ENCODE measurements at places on chromosomes 4 and X.

GRCh38 chrX:84956304-84956703 is 47.4 kb upstream of the APOOL start:
- no peak for DNase-seq

DNA sequence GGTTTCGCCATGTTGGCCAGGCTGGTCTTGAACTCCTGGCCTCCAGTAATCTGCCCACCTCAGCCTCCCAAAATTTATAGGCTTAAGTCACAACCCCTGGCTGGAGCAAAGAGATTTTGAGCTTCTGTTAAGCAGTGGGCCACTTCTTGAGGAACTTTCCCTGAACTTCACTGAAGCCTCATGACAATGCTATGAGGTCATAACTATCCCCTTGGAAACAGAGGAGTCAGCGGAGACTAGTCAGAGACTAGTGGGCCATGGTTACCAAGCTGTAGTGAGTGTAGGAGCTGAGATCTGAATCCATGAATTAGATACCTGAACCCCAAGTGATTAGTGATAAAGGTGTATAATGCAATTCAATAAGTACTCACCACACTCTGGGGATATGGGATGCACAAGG is 145.1 kb upstream of the MSX1 start:
- no peak for DNase-seq

DNA sequence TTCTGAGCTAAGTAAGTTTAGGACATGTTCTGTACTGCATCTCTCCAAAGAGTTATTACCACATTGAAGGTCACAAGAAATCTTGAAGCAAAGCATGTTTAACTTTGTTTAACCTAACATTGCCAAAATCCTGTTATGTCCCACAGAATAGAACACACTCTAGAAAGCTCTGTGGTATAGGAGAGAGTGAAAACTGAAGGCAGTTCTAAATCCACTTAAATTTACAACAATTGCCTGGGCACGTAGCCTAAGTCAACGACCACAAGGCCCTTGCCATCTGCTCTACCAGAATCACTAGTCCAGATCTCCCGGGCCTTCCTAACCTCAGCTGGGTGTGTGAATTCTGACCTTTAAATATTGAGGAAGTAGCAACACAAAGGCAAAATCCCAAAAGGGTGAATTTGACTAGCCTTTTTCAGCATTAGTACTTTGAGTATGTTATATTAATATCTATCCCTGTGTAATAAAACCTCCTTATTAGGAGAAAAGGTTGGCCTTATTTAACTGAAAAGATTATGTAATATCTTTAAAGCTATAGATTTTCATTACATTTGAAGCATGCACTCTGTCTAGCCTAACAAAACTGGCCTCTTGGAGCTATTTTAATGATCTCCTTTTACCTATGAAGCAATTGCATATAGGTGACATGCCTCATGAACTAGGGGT is 4.5 kb upstream of the MAML3 start:
- DNase-seq: peak; percentile 54

GRCh38 chr4:93437991-93438390 is 390.6 kb upstream of the ATOH1 start:
- no peak for DNase-seq

DNA sequence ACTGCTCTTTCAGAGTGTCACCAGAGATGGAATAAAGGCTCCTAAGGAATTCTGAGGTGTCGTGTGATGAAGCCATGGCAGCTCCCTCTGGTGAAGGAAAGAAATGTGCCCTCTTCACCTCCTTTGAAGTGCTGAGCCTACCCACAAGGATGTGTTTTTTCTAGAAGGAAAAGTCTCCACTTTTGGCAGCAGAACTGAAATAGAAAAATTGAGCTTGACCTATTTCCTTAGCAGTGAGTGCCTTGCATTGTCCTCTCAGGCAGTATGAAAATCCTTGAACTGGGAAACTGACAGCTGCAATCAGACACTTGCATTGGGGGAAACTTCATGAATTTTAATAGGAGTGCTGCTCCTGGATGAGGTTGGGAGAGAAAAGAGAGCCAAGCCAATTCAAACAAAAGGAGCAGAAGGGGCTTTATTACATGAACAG is 95.2 kb downstream of the DCLK2 start:
- DNase-seq: no peak

DNA sequence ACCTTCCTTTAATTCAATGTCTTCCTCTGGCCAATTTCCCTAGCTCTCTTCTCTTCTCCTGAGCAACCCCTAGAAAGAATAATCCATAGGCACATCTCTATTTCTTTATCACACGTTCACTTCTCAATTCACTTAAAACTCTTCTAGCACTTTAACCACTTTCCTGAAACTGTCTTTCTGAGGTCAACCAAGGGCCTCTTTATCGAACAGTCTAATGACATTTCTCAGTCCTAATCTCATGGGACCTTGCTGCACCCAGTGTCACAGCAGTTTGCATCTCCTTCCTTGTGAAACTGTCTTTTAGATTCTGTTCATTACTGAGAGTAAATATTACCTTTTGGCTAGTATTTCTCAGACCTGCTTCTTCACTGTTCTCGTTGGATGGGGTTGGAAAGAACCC is 285.3 kb upstream of the RASGEF1B start:
- no peak for DNase-seq

DNA sequence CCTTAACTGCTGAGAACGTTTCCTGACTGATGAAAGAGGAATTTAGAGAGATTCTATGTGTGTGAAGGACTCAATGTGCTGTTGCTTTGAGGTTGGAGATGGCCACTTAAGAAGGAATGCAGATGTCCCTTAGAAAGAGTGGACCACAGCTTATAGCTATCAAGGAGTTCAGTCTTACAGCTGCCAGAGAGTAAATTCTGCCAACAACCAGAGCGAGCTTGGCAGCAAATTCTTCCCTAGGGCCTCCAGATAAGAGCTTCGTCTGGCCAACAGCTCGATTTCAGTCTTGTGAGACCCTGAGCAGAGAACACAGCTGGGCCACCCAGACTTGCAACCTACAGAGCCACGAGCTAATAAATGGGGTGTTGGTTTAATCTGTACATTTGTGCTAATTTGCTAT is 21.8 kb downstream of the MID1 start:
- DNase-seq: no peak

- no peak for DNase-seq
These were observed 29.6 kb downstream of the SMARCA1 start for GRCh38 chrX:129493643-129494042.

- DNase-seq: no peak
These were observed 40.6 kb upstream of the IL21 start for GRCh38 chr4:122661176-122662160.

GRCh38 chrX:101759000-101759399 is 99.3 kb upstream of the ARMCX2 start:
- peak; percentile 30 for DNase-seq

GRCh38 chr4:141801558-141801957 is 165.2 kb downstream of the IL15 start:
- DNase-seq: no peak

DNA sequence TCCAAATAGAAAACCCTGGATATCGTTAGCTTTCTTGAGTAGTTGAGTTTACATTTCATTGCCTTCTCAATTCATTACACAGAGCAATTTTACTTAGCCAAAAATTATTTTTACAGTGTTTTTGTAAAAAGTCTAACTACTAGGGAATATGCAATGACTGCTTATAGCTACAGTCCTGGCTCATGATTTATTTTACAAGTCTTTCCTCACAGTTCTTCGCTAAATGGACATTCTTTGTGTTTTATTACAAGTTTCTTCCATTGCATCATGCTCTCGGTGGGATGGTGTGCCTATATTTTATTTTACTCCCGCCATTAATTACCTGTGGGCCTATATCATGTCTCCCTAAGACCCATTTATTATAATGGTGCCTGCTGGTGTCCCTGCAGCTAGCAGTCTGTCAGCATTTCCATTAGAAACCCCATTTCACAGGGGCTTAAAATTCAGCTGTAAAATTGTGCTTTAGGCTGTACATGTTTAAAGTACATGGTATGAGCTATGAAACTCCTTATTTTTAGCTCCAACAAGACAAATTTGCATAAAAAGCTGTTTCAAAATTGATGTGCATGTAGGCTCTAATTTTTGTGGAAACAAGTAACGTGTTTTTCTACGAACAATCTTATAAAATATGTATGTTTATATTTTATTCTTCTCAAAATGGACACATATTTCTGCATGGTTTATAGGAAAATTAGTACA is 227.4 kb downstream of the SLC7A11 start:
- no peak for DNase-seq

DNA sequence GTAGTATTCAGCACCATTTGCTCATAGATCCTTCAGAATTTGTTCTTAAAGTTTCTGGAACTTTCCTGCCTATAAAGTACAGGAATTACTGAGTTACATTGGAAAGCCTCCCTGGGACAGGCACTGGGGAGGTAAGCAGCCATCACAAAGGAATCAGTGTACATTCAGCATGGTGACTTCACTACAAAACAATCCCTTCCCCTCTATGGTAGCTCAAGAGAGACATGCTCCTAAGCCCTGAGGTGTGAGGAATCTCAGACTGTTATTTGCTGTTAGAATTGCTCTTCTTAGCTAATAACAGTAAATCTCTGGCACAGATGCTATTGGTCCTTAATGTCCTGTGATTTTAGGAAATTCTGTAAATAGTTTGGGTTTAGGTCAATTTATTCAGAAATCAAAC is 1898.0 kb upstream of the PCDH7 start:
- DNase-seq: no peak

DNA sequence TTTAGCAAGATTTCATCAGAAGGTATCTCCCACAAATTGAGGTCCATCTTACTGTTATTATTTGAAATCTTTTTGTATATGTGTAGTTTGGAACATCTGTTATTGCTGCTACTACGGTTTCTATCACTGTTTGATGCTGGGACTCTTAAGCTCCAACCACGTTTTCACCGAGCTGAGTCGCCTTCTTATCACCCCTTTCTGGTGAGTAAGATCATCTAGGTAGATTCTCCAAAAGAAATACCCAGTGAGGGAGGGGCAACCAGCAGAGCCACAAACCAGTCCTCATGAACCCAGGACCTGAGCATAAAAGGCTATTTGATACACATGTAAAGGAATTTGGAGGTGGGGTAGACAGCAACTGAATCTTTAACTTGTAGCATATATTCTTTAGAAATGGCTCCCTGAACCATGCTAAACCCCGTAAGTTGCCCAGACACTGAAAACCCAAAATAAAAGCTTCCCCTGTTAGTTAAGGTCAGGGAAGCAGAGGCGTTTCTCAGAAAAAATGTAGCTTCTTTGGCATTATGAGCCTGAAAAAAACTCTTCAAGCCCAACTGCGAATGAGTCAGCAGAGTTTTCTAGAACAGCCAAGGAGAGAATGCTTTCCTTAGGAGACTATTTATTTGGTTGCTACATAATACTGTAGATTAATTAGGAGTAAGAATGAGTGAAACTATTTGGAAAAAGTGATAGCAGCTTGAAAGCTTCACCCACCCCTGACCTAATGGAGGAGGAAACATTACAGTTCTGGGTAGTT is 53.8 kb upstream of the ATXN3L start:
- no peak for DNase-seq

- DNase-seq: no peak
These were observed 123.9 kb downstream of the KDR start for GRCh38 chr4:55001538-55001937.

- DNase-seq: no peak
These were observed 1124.0 kb upstream of the TENM3 start for GRCh38 chr4:181119186-181119585.

- DNase-seq: no peak
These were observed 169.5 kb downstream of the MAML3 start for GRCh38 chr4:139984471-139984870.

- DNase-seq: no peak
These were observed 109.8 kb upstream of the ANXA3 start for GRCh38 chr4:78441756-78442155.

DNA sequence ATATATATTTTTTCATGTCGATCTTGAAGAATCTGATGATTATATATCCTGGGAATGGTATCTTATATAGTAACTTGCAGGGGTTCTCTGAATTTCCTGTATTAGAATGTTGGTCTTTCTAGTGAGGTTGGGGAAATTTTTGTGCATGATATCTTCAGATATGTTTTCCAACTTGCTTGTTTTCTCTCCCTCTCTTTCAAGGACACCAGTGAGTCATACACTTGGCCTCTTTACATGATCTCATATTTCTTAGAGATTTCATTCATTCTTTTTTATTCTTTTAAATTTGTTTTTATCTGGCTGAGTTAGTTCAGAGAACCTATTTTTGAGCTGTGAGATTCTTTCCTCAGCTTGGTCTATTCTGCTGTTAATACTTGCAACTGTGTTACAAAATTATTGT is 27.2 kb upstream of the C4orf17 start:
- no peak for DNase-seq

DNA sequence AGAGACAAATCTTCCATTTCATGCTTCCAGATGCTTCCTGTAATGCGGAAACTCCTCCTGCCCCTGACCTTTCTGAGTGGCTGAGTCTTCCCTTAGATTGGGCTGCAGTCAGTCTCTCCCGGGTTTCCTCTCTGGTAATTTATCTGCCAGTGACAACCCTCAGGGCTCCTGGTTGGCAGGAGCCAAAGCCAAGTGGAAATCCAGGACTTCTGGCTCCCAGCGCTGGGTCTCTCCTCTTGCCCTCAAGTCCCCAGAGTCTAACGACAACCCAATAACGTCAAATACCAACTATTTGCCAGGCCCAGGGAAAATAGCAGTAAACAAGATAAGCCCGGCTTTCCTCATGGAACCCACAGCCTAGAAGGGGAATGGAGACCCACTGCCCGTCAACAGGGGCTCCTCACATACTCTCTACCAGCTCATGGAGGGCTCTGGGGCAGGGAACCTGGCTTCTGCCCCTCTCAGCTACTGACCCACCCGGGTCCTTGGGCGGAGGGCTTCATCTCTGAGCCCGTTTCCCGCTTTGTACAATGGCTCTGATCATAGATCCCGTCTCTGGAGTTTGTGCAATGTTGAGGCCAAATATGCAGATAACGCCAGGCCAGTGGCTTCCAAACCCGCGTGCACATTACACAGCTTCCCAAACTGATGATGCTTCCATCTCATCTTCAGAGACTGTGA is 1.1 kb upstream of the TBC1D14 start:
- no peak for DNase-seq

DNA sequence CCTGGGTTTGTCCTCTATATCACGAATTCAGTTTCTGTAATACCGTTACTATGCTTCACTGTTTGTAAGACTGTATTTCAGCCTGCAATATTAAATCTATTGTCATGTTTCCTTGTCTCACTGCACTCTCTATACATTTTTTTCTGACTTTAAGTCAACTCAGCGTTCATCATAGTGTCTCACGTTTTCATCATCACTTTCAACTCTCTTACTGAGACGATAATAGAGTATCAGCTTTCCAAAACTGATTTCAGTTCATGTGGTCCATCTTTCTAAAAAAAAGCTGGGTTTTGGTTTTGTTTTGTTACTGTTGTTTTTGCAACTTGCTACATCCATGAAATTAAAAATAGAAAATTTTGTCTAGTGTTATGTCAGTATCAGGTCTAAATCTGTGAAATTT is 147.7 kb downstream of the TMEM47 start:
- DNase-seq: no peak
